ENCODE measurements at places on chromosomes 4 and X. TPM values are rescaled to one million over a fixed set of nuclear protein-coding genes. Genes with fewer than 3 reads are reported as not detected.

DNA sequence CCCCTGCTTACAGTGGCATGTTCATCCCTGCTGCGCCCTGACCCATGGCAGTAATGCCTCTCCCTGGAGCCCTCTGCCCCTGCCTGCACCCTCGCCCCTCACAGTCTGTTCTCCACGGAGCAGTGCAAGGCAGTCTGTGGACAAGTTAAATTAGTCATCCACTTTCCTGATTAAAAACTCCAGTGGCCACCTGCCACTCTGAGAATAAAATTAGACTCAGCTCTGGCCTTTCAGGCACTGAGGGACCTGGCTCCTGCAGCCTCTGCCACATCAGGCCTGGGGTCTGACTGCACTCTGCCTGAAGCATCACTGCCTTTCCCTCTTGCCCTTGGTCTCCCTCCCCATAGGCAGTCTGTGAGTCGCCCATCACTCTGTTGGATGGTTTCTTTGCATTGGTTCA, 53.6 kb downstream of the GRK4 start:
- DNase-seq, result no peak

DNA sequence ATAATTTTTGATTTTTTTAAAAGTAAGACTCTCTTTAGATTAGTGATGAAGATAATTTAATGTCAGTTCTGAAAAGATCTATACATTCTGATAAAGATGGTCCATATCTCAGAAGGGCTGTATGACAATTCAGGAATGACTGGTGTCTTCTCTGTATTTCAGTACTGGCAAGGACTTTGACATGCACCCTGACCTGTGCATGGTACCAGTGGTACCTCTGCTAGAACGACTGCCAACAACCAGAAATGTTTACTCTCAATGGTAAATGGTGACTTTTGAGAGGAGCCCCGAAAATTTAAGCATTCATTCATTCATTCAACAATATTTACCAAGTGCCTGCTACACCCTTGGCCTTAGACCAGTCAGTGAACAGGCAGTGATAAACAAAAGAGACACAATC, 4.8 kb downstream of the NR3C2 start:
- no peak for DNase-seq

The NDP gene
- 0.02 TPM for polyA plus RNA-seq

GRCh38 chr4:142812091-142812490, 34.0 kb downstream of the INPP4B start:
- DNase-seq, result no peak

The PLXNB3 gene
- 12.0 TPM for polyA plus RNA-seq

- no peak for DNase-seq
Measured at GRCh38 chr4:1490654-1491327, 84.5 kb upstream of the NKX1-1 start.

- DNase-seq, result no peak
Measured at GRCh38 chrX:78655642-78656041, 3.5 kb downstream of the RTL3 start.

Data from mammary epithelial cell (primary cell).